Aorta (tissue), 5 donors: ENCODE measurements at places on chromosomes 11 and 22. TPM values are rescaled to one million over a fixed set of nuclear protein-coding genes. Genes with fewer than 3 reads are reported as not detected.

GRCh38 chr11:62974848-62975522, 9.8 kb downstream of the SLC22A6 start:
- H3K4me1 ChIP-seq = no peaks in the 10 kb centered on the region
- no peaks in the 10 kb centered on the region for H3K27me3 ChIP-seq
- H3K36me3 ChIP-seq = no peaks in the 10 kb centered on the region
- H3K27ac ChIP-seq = no peak overlapping the region

DNA sequence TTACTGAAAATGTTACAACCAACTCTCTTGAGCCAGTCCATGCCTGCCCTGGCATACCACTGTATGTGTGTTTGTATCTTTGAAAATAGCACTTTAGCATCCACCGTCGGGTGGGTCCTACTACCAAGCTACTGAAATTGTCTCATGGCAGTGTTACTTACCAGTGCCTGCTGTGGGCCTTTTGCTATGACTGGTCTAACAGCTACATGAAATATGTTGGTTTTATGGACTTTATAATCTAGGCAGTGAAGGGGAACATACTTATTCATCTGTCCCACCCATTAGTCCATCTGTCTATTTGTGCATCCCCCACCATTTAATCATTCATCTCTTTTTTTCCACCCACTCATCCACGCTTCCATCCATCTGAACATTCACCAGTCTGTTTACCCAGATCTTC, 106.0 kb downstream of the NAV2 start:
- H3K36me3 ChIP-seq = no peaks in the 10 kb centered on the region
- no peak for DNase-seq
- no peaks in the 10 kb centered on the region for H3K27me3 ChIP-seq
- no peak overlapping the region for H3K27ac ChIP-seq
- H3K4me1 ChIP-seq = peaks cover 9% of the 10 kb centered on the region
- no peak overlapping the region for H3K4me3 ChIP-seq

The COMT gene
- total RNA-seq = 111 TPM

The PTPRCAP gene
- 4.8 TPM for total RNA-seq
